HFFc6 (cell line): ENCODE measurements at places on chromosomes 7 and 10. TPM values are rescaled to one million over a fixed set of nuclear protein-coding genes. Genes with fewer than 3 reads are reported as not detected.

GRCh38 chr7:41696323-41696916, 6.5 kb downstream of the INHBA start:
- H3K4me1 ChIP-seq: peaks cover 88% of the 10 kb centered on the region
- no peaks in the 10 kb centered on the region; the same call in 1 of the 2 replicates for H3K27me3 ChIP-seq
- H3K27ac ChIP-seq: peak overlapping the region; percentile 92
- peak; percentile 66 for DNase-seq
- peaks cover 13% of the 10 kb centered on the region for H3K36me3 ChIP-seq

- H3K4me3 ChIP-seq: no peak overlapping the region
- DNase-seq: no peak
- H3K4me1 ChIP-seq: no peaks in the 10 kb centered on the region
These were observed 113.1 kb downstream of the CTTNBP2 start for GRCh38 chr7:117759950-117760640.

DNA sequence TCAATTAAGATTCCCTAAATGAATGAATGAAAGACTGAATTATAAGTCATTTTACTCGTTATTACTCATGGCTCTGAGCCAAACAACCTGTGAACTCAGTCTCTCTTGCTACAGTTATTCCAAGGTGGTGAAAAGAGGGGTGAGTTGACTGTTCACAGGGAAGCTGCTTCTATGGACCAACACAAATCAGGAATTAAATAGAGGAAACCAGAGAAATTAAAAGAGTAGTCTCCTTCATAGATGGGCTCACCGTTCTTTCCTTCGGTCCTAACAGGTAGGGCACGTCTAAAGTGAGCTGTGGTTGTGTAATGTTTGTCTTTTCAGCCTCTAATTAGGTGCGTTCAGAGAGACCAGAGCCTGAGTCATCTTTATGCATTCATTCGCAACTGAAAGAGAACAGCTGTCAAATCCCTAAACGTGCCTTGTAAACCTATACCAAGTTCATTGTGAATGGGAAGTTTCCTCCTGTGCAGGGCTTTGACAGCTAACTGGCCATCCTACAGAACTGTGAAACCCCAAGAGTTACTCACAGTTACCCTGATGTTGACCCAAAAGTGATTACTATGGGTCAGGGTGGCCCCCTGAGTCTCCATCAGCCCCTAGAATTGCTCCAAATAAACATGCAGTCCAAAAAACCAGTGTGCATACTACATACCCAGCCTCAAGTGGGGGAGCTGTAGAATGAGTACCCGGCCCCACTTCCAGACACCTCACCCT, 18.2 kb upstream of the C10orf53 start:
- no peak for DNase-seq
- H3K27ac ChIP-seq: no peak overlapping the region
- peaks cover 38% of the 10 kb centered on the region for H3K27me3 ChIP-seq
- H3K4me3 ChIP-seq: no peak overlapping the region

DNA sequence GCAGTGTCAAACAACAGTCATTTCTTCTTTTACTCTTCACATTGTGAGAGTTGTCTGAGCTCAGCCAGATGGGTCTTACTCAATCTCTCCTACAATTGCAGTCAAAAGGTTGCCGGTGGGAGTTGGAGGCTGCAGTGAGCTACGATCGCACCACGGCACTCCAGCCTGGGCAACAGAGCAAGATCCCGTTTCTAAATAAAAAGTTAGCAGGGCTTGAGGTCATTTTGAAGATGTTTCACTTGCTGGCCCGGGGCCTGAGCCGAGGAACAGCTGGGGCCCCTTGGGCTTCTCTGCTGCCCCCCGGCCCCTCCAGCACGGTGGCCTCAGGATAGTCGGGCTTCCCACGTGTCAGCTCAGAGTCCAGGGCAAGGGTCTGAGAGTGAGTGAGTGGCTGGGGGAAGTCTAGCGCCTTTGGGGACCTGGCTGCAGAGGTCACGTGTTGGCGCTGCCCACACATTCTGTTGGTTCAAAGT, 40.4 kb downstream of the GTF2IRD1 start:
- H3K4me1 ChIP-seq: no peaks in the 10 kb centered on the region
- DNase-seq: no peak
- H3K27me3 ChIP-seq: no peaks in the 10 kb centered on the region
- no peak overlapping the region for H3K4me3 ChIP-seq
- peaks cover 16% of the 10 kb centered on the region for H3K36me3 ChIP-seq
- no peak overlapping the region for H3K27ac ChIP-seq

DNA sequence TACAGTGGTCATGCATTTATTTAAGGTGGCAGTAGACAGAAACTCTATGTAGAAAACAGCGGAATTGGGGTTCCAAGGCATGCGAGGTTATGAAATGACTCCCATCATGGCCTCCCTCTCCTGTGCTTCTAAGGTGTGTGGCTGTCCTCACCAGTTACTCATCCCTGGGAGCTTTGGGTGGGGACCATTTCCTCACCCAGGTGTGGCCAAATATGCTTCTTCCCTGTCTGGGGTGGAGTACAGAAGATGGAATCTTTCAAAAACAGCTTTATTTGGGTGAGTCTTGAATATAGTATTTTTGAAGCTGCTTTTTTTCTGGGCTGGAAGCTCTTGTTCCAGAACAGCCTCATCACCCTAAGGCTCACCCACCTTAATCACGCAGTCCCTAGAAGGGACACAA, 139.0 kb downstream of the NRF1 start:
- H3K27ac ChIP-seq: no peak overlapping the region
- H3K36me3 ChIP-seq: peaks cover 4% of the 10 kb centered on the region; the same call in 1 of the 2 replicates
- DNase-seq: no peak
- no peak overlapping the region for H3K4me3 ChIP-seq
- H3K4me1 ChIP-seq: no peaks in the 10 kb centered on the region

DNAJC12 gene
- total RNA-seq: 0.26 to 0.34 TPM (median 0.28 TPM) in 3 replicates

ANKRD30A gene
- not detected in 3 replicates for total RNA-seq

TCF7L2 gene
- total RNA-seq: 15.4 to 16.0 TPM (median 16.0 TPM) in 3 replicates

DNA sequence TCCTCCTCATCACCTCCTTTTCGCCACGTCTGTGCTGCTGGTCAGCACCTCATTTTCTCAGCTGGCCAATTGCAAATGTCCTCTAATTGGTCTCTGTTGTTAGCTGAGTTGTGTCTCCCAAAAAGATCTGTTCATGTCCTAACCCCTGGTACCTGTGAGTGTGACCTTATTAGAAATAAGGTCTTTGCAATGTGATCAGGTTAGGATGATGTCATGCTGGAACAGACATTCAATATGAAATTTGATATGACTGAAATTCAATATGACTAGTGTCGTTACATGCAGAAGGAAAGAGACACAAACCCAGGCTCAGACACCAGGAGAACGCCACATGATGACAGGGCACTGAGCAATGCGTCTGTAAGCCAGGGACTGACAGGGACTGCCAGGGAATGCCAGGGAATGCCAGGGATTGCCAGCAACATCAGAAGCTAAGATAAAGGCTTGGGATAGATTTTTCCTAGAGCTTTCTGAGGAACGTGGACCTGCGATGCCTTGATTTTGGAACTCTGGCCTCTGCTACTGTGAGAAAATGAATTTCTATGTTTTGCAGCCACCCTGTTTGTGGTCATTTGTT, 77.5 kb upstream of the CXCL12 start:
- H3K4me1 ChIP-seq: peaks cover 48% of the 10 kb centered on the region
- H3K27ac ChIP-seq: no peak overlapping the region
- H3K27me3 ChIP-seq: peaks cover 2% of the 10 kb centered on the region
- H3K4me3 ChIP-seq: no peak overlapping the region
- H3K36me3 ChIP-seq: no peaks in the 10 kb centered on the region
